ENCODE measurements at places on chromosomes 12 and 14.

GRCh38 chr12:111074559-111074958 lies 154.2 kb upstream of the MYL2 start:
- DNase-seq = no peak

DNA sequence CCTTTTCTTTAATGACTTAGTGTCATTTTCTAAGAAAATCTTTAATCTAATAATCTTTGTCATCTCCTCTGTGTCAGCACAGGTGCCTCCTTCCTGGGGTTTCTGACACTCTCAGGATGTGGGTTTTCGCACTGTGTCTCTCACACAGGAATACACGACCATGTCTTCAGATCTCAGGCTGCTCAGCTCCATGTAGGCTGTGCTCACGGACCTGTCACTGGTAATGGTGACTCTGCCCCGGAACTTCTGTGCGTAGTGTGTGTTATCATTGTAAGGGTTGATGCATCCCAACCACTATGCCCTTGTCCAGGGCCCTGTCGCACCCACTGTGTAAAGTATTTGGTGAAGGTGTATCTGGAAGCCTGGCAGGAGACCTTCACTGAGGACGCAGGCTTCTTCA lies 647.8 kb downstream of the TMEM121 start:
- no peak for DNase-seq

DNA sequence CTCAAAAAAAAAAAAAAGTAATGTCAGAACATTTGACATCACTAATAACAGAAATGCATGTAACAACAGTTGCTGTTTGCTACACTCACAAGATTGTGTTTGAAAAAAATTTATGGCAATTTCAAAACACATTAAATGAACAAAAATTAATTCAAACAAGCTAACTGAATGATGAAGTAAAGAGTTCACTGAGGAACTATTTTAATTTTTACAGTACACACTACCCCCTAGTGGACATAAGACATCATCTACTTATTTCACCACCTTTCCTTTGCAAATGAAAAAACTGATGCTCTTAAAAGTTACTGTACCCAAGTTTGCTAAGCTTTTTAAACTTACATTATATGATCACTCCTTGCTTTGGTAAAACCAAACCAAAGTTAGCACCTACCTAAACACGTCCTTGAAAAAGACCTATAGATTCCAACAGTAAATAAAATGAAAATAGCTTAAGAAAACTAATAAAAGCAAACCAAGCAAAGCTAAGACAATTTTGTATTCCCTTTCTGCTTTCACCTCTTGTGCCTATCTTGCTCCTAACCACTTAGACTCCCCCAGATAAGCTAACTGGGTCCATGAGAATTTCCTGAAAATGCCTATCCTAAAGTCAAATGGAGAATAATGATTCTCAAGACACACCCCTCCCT lies 22.2 kb downstream of the UBE2N start:
- peak; percentile 53 for DNase-seq

DNA sequence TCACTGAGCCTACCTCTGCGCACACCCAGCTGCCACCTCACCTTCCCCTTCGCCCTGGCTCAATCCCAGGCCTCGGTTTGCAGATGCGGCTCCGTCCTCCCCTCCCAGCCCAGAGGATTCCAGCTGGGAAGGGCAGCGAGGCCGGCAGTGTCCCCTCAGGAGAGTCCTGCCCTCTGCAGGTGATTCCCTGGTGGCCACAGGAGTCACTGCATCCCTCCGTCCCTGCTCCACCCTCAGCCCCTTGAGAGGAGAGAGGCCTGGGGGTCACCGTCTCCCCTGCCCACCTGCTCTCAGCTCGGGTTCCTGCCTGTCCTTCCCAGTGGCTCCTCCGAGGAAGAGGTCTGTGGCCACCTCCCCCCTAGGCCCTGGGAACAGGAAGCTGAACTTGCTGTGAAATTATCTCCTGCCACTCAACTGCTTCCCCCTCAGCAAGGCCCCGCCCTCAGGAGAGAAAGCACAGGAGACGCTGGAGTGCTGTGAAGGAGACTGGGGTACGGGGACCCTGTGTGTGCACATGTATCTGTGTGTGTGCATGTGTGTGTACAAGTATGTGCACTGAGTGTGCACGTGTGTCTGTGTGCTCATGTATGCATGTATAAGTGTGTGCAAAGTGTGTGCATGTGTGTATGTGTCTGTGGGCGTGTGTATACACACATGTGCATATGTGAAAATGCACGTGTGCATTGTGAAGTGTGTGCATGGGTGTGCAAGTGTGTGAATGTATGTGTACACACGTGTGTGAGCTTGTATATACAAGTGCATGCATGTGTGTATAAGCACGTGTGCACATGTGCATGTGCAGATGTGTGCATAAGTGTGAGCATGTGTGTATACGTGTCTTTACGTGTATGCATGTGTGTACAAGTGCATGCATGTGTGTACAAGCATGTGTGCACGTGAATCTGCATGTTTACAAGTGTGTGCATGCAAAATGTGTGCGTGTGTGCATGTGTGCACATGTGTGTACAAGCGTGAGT lies 13.2 kb upstream of the GALNT9 start:
- DNase-seq = no peak

DNA sequence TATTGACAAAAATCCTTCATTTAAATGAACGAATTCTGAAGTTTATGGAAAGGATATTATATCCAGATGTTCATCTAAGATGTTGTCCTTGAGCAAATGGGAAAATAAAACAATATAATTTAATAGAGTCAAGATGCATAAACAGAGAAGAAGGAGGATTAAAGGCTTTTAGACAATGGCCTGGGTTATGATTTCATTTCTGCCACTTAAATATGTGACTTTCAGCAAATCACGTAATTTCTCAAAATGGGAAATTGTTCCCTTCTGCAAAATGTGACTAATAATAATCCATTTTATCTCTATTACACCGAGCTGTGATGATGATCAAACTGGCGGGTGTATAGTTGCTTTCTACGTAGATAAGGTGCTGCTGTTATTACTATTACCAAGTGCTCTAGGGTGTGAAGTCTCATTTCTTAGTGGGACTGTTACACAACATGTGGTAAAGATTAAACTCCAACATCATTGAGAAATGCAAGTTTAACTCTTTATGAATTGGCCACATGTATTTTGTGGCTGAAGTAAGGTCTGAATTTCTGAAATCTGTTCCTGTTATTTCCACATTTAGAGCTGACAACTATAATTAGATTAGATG lies 157.0 kb downstream of the MYRFL start:
- DNase-seq = no peak

GRCh38 chr12:98533723-98534251 lies 18.4 kb downstream of the TMPO start:
- DNase-seq = no peak

DNA sequence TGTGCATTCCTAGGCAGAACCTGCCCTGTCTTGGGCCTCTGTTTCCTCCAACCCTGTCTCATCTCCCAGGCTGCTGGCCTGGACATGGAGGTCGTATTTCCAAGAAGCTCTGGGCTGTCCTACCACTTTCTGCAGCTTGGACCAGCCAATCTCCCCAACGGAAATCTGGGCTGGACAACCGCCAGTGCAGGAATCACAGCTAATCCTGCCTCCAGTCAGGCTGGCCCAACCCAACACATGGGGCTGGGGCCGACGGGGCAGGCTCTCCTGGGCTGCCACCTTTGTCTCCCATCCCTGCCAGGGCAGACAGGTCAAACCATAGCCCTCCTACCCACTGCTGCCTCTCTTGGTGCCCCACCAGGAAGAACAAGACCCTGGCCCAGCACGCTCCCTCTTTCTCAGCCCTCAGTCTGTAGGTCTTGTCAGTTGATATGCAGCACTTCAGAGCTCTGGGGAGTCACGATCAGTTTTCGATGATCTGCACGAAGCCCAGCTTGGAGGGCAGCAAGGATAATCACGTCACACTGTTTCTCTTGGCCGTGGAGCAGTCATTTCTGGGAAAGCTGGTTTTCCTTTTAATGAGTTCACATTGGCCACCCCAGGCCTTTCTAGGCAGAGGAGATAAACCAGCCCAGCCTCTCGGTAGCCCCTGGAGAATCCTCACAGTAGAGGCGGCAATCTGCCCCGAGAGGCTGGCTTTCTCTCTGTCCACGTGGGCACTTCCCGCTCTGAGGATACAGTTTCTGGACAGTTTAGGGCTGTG lies 195.2 kb upstream of the PRMT8 start:
- no peak for DNase-seq

- no peak for DNase-seq
These were observed 74.1 kb downstream of the SLC8A3 start for GRCh38 chr14:70114621-70115156.

GRCh38 chr12:13270817-13271216 lies 74.3 kb downstream of the EMP1 start:
- DNase-seq = no peak

DNA sequence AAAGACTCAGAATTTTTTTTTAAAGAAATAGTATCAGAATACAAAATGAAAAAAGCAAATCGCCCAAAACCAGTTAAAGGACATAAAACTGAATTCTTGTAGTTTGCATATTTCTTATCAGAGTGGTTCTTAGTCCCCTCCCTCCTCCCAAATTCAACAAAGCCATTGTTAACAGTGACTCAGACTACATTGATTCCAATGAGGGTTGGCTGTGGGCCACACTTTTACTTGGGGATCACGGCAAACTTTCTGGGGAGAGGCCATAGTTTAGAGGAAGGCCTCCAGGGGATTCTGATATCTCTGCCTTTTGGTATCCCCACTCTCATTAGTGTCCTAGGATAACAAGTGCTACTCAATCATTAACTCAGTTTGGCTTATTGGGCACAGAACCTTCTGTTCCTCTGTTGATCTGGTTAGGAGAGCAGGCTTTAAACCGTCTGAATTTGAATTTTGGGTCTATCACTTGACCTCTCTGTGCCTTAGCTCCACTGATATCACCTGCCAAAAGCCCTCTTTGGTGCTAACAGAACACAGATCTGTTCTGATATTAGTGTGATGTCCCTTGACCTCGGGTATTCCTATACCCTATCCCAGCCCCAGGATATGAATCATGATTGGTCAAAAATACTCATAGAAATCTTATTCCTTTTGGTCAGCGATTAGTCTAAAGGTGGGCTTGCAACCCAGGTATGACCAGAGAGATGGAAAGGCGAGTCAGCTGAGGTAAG lies 45.2 kb upstream of the APPL2 start:
- DNase-seq = no peak

- DNase-seq = no peak
These were observed 23.2 kb upstream of the BICD1 start for GRCh38 chr12:32083489-32083888.

GRCh38 chr12:105454688-105455087 lies 124.2 kb downstream of the C12orf75 start:
- no peak for DNase-seq

- DNase-seq = no peak
These were observed 89.4 kb downstream of the ATP23 start for GRCh38 chr12:58030566-58031279.

DNA sequence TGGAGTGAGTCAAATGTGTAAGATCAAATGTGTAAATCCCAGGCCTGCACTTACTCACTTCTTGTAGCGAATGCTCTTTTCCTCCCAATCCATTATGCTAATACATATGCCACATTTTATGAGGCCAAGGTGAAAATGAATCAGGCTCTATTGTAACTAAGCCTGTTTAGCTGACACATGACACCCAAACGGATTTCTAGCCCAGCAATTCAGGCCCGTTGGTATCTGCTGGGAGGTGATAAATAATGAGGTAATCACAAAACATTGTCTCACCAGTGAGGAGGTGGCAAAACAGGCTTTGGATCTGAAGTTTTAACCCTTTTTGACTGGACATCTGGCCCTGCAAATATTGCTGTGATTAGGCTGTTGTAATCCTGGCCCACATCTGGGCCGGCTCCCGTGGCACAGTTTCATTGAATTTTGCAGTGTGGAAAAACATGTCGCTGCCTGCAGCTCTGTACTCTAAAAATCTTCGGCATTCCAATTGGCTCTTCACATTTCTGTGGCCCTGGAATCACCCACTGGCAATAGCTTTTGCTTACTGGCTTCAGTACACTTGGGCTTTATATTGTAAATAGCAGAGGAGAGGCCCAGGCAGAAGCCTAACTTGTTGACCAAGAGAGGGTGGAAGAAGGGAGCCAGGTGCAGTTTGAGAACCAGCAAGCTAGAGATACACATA lies 106.1 kb downstream of the PAX9 start:
- DNase-seq = peak; percentile 8

GRCh38 chr14:76953311-76953945 lies 75.1 kb downstream of the IRF2BPL start:
- DNase-seq = no peak

GRCh38 chr12:119204671-119205285 lies 26.0 kb downstream of the HSPB8 start:
- DNase-seq = no peak

DNA sequence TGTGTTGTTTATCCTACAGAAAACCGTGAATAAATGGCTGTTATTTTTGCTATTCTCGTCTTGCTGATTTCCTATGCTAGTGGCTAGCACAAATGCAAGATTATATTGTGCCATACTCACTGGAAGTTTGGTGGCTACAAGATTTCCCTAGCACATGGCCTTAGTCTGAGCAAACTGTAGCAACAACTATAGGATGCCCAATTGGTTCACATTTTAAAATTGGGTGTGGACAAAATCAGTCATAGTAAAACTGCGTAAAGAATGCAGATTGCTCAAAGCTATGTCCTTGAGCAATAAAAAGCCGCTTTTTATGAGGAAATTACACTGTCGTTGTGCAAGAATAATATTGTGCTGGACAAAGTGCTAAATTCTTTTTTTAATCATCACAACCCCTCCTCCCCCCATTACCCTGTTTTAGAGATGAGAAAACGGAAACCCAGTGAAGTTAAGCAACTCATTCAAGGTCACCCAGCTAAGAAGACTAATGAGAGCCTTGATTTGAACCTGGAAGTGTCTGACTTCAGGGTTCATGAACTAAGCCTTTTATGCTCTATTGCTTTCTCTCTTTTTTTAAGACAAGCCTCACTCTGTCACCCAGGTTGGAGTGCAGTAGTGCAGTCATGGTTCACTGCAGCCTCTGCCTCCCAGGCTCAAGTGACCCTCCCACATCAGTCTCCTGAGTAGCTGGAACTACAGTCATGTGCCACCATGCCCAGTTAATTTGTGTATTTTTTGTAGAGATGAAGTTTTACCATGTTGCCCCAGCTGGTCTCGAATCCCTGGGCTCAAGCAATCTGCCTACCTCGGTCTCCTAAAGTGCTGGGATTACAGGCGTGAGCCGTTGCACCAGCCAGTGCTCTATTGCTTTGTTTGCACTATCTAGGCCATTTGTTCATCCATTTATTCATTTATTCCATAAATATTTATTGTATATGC lies 73.6 kb downstream of the SRGAP1 start:
- no peak for DNase-seq

- DNase-seq = no peak
These were observed 26.4 kb downstream of the TBC1D15 start for GRCh38 chr12:71865757-71866536.

- DNase-seq = no peak
These were observed 54.5 kb downstream of the PPP2R5C start for GRCh38 chr14:101815994-101816393.

- DNase-seq = no peak
These were observed 89.2 kb upstream of the METAP2 start for GRCh38 chr12:95384785-95385184.

- DNase-seq = no peak
These were observed 107.1 kb downstream of the PAX9 start for GRCh38 chr14:36768638-36769337.

GRCh38 chr12:105986779-105987684 lies 151.7 kb downstream of the NUAK1 start:
- no peak for DNase-seq

- DNase-seq = no peak
These were observed 7.7 kb downstream of the CAPS2 start for GRCh38 chr12:75322464-75322863.

- no peak for DNase-seq
These were observed 620.1 kb downstream of the NRXN3 start for GRCh38 chr14:78790271-78790670.

GRCh38 chr14:93951635-93952540 lies 24.5 kb downstream of the ASB2 start:
- DNase-seq = no peak

Data from K562 (cell line).